Stimulated activated CD8-positive, alpha-beta memory T cell treated with anti-CD3 and anti-CD28 coated beads, Interleukin-4, amount 100 ng/mL, for 1 hour (primary cell): ENCODE measurements at places on chromosomes 1 and 21.

GRCh38 chr1:114666954-114667353, 2.9 kb downstream of the DENND2C start:
- DNase-seq: no peak

DNA sequence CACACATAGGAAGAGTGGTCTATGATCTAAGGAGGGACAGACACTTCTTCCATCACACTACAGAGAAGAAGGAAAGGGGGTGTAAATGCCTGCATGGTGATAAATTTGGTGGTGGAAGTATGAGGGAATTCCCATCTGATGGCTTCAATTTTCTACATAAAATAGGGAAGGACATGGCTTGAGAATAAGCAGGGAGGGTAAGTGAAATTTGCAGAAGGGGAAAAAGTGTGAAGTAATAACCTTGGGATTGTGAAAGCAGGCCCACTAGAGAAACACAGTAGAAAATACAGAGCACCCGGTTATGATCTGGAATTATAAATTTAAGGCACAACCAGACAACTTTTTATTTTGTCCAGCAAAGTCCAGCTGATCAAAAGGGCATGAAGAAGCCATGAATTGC, 22.7 kb upstream of the HIVEP3 start:
- no peak for DNase-seq

DNA sequence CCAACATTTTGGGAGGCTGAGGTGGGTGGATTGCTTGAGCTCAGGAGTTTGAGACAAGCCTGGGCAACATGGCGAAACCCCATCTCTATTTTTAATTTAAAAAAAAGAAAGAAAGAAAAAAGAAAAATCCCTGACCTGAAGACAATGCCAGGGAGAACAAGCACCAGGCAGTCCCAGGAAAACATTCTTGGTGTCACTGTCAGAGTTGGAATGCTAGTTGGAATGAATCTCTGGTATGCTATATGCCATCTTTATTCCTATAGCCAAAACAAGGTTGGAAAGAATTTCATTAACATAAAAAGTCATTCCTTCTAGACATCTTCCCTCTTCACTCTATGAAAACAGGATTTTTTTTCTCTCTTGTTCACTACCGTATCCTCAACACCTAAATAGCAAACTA, 2.8 kb downstream of the DNAJC8 start:
- no peak for DNase-seq

DNA sequence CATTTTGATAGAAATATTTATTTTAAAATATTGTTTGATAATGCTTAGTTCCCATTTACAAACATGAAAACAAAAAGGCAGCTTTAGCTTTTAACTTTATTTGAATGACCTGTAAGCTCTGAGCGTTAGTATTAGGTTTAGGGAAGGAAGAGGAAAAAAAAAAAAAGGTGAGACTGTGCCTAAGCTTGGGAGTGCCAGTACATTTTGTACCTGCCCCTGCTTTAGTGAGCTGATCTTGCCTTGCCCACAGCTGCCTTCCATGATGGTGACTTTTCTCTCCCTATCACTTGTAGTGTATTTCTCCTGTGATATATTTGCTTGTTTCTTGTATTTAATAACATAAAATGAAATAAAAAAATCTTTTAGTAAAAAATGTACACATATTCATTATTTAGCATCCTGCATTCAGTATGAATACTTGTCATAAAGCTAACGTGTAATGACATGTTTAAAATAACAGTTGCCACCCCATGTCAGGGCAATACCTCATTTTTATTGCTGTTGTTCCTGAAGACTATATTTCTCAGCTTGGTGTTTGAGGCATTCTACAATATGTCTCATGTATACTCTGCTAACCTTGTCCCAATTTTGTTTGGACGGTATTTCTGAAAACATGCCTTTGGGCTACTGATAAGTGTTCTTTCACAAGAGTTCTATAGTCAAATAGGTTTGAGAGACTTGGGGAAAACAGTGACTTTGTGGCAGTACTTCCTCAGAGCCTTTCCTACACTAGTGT, 76.3 kb downstream of the NEK7 start:
- DNase-seq: no peak

GRCh38 chr1:170471398-170472053, 60.4 kb upstream of the GORAB start:
- DNase-seq: no peak

- DNase-seq: no peak
These were observed 1.9 kb upstream of the COL6A2 start for GRCh38 chr21:46095814-46096595.

GRCh38 chr1:226688808-226689207, 50.3 kb downstream of the ITPKB start:
- DNase-seq: no peak
